ENCODE measurements at places on chromosomes 5 and 9.

DNA sequence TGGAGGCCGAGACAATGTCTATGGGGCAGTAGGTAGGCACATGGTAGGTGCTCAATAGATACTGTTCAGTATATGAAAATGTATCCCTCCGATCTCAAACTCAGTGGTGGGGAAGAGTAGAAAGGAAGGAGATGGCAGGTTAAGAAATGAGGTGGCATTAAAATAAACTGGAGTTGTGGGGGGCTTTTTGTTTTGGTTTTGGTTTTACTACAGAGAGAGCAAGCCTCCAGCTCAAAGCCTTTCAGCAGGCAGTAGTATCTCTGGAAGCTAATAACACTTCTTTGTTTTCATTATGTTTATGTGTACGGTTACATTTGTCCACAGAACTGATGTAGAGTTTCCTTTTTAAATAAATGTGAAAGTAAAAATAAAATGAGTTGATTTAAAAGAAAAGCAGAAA lies 8.6 kb downstream of the MFAP3 start:
- no peak for DNase-seq

GRCh38 chr5:154756868-154757813 lies 2.0 kb downstream of the LARP1 start:
- DNase-seq = peak; percentile 74

DNA sequence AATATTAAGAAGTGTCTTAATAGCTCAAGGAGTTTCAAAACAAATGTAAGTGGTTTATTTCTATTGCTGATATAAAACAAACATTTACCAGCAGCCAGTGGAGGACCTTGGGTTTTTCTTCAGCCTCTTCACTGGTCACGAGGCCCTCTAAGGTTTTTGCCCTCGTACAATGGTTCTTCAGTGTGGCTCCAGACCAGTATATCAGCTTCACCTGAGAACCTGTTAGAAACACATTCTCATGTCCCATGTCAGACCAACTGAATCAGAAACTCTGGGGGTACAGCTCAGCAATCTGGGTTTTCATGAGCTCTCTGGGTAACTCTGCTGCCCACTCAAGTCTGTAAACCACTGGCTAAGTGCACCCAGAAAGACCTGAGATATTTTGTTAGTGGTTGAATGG lies 12.9 kb downstream of the WWC1 start:
- DNase-seq = no peak

GRCh38 chr9:15104826-15105420 lies 194.7 kb upstream of the FREM1 start:
- peak; percentile 53 for DNase-seq

GRCh38 chr5:107744418-107745330 lies 73.9 kb upstream of the EFNA5 start:
- no peak for DNase-seq

DNA sequence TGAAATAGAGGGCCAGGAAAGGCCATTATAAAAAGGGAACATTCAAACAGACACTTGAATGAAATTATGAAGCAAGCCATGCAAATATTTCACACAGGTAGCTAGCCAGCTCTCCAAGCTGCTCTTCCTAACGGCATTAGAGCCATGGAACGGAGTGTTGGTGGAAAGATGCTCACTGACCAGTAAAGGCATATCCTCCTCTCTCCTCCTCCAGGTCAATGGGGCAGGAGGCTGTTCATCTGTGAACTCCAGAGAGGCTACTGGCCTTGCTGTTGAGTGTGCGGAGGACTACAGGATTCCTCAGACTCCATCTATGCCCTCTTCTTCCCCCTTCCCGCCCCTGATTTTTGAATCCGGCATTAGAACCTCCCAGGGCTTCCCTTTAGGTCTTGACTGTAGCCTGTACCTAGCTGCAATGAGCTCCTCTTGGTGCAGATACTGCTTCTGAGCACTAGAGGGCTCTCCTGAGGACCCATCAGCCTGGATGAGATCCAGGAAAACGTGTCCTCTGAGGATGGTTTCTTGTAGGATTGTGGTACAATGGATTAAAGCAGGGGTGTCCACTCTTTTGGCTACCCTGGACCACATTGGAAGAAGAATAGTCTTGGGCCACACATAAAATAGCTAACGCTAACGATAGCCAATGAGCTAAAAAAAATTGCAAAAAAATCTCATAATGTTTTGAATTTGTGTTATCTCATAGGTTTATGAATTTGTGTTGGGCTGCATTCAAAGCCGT lies 162.2 kb downstream of the SREK1 start:
- DNase-seq = peak; percentile 45

GRCh38 chr5:110517396-110517795 lies 209.1 kb downstream of the TMEM232 start:
- no peak for DNase-seq

DNA sequence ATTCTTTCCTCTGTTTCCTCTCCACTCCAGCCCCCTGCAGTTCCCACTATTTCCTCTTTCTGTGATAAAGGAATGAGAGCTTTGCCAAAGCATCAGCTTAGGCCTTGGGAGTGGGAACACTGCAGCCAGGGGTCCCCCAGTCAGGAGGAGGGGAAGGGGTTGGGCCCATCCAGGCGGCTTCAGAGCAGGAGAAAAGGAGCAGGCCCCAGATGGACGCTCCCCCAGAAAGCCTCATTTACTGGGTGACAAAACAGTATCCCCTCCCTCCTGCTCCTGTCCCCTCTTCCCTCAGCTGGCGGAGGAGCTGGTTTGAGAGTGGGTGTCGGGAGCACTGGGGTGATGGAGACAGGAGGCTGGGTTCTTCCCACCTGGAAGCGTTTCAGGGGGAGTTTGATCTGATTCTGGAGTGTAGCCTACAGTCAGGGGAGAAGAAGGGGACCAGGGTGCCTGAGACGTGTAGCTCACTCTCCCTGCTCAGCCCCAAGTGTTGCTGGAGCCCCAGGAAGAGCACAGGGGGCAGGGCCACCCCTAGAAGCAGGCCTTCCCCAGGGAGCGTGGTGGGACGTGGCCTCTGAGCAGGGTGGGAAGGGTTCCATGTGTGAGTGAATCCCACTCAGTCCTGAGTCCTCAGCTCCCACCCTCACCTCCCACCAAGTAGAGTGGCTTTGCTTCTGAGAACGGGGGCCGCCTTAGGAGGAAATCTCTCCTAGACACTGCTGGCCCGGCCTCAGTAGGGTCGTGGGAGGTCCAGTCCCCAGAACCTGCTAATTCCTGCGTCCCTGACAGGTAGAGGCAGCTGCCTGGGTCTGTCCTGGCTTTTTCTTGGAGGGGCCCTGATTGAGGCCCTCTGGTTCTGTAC lies 173.1 kb downstream of the CACNA1B start:
- no peak for DNase-seq

- no peak for DNase-seq
Measured at GRCh38 chr9:80664327-80665210, 1024.8 kb downstream of the TLE1 start.

DNA sequence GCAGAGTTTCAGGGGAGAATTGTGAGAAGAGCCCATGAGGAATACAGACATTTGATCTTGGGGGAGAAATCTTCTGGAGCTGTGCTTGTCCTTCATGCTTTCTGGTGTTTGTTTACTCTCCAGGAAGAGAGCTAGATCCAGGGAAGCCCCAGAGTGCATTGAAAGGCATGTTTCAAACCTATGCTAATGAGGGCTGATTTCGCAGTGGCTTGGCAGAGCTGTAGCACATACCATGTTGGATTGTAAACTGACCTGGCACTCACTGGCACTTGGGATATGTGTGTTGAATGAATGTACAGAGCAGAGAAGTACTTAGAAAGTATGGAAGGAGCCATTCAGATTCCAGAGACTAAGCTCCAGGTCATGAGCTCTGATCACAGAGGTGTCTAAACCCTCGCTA lies 30.9 kb downstream of the TNFSF8 start:
- no peak for DNase-seq

- DNase-seq = peak; percentile 85
Measured at GRCh38 chr9:94772144-94772543, 45.6 kb downstream of the AOPEP start.

GRCh38 chr5:150342583-150342982 lies 14.9 kb upstream of the TCOF1 start:
- no peak for DNase-seq

DNA sequence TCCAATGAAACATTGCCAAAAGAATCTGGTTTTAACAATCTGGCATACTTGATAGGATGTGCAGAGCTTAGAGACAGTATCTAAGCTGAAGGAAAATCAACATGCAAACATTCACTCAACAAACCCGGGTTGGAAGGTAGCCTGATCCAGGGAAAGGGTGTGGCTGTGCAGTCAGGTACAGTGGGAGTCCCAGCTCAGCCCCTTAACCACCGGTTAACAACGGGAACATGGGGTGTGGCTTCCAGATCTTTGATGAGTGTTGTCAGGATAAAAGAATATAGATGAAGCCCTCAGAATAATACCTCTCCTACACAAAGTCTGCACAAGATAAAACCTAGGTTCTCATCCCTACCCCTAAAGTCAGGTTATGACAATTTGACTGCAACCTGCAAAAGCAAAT lies 127.3 kb downstream of the CDK5RAP2 start:
- DNase-seq = no peak

- DNase-seq = no peak
Measured at GRCh38 chr5:150341331-150341730, 16.2 kb upstream of the TCOF1 start.

DNA sequence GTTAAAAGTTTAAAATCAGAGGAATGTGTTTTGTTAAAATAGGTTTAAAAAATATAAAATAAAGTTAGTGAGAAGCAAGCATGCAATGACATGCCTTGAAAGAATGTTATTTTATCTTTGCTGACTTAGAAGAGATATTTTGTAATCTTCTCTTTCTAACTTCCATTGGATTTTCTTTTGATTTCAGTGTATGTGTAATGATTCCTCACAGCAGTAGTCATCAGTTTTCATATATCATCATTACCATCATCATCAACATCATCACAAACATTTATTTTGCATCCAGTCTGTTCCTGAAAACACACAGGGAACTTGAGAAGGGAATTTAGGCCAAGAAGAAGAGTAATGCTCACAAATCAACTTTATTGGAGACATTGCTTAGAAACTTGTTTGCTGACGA lies 699.6 kb downstream of the TAF11L14 start:
- no peak for DNase-seq
